Heart right ventricle (tissue), 16 donors: ENCODE measurements at places on chromosomes 2 and 18. TPM values are rescaled to one million over a fixed set of nuclear protein-coding genes. Genes with fewer than 3 reads are reported as not detected.

The IL1R1 gene
- total RNA-seq = 10.7 TPM

DNA sequence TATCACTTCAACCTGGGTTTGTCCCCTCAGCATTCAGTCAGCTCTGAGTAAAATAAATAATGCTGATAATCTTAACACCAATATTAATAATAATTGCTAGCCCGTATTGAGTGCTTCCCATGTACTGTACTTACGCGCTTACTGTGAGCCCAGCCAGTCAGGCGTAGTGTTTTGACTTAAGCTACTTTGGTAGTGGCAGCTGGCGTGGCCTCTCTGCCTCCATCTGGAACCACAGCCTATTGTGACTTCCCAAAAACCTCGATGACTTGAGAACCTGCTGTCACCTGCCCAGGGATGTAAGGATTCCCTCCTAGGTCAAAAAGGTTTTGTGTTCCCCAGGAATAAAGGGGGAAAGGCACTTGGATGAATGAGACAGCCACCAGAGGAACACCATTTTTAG is 53.2 kb downstream of the SUMO1 start:
- no peak for DNase-seq
- no peaks in the 10 kb centered on the region for H3K27me3 ChIP-seq
- H3K4me1 ChIP-seq = no peaks in the 10 kb centered on the region
- no peaks in the 10 kb centered on the region for H3K36me3 ChIP-seq
- no peak overlapping the region for H3K4me3 ChIP-seq

The PLGLB2 gene
- total RNA-seq = not detected

The DNER gene
- 0.37 TPM for total RNA-seq

DNA sequence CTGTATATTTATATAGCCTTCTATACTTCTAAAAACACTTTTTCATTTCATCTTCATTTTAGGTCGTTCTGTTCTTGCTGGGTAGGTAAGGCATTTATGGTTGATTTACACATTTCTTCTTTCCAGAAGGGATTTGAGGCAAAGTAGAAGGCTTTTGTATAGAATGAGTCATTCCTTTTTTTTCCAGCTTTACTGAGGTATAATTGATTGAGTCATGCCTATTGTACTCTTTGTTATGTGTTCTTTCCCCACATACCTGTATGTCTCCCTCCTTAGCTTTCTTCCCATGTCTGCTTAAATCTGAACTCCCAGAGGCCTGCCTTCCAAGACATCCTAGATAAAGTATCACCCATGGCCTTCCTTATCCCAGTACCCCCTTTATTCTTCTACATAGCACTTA is 4.8 kb upstream of the CDC42EP3 start:
- no peak overlapping the region for H3K4me3 ChIP-seq
- H3K27me3 ChIP-seq = no peaks in the 10 kb centered on the region
- H3K36me3 ChIP-seq = no peaks in the 10 kb centered on the region

The CSRNP3 gene
- total RNA-seq = 6.1 TPM

- no peak for DNase-seq
- H3K4me1 ChIP-seq = peaks cover 34% of the 10 kb centered on the region
- no peaks in the 10 kb centered on the region for H3K27me3 ChIP-seq
- H3K36me3 ChIP-seq = peaks cover 5% of the 10 kb centered on the region
- H3K27ac ChIP-seq = no peak overlapping the region
Measured at GRCh38 chr18:46196627-46197243, 92.5 kb downstream of the HAUS1 start.

DNA sequence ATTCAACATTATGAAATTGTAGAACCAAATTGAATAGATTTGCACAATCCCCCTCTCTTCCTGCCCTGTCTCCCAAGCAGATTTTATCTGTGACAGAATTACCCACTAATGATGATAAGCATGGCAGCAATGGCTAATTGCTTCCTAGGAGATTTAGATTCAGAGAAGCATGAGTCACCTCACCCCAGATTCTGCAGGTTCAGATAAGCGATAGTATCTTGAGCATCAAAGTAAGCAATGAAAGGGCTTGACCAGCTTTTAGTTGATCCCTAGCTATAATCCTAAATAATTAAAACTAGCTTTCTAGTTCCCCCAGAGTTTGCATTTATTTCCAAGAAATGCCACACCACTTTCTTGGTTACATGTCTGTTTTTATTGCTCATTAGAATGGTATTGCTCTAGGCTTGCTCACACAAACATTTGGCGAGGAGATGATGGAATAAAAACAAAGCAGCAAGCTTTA is 204.3 kb downstream of the GULP1 start:
- no peaks in the 10 kb centered on the region for H3K27me3 ChIP-seq
- no peaks in the 10 kb centered on the region for H3K36me3 ChIP-seq
- H3K4me3 ChIP-seq = no peak overlapping the region
- no peak overlapping the region for H3K27ac ChIP-seq
- no peak for DNase-seq

The CLEC4F gene
- 0.17 TPM for total RNA-seq

GRCh38 chr2:46644690-46645385 is 165.5 kb downstream of the TMEM247 start:
- H3K27me3 ChIP-seq = no peaks in the 10 kb centered on the region
- DNase-seq = no peak
- H3K36me3 ChIP-seq = peaks cover 10% of the 10 kb centered on the region
- H3K4me3 ChIP-seq = no peak overlapping the region
- no peaks in the 10 kb centered on the region for H3K4me1 ChIP-seq

The GALNT3 gene
- not detected for total RNA-seq

DNA sequence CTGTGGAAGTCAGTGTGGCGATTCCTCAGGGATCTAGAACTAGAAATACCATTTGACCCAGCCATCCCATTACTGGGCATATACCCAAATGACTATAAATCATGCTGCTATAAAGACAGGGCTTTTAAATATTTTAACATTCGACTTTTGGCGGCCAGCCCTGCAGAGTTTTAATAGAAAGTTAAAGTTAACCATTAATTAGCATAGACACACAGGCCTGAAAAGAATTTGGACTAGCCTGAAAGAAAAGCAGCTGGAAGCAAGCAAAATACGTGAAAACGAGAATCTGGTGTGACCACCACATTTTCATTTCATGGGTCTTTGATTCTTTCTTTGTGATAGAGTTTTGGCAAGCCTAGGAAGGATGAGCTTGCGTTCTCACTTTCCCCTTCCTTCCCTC is 184.0 kb downstream of the SCG2 start:
- no peaks in the 10 kb centered on the region for H3K27me3 ChIP-seq
- H3K4me3 ChIP-seq = no peak overlapping the region
- H3K36me3 ChIP-seq = no peaks in the 10 kb centered on the region
- no peak overlapping the region for H3K27ac ChIP-seq
- DNase-seq = no peak
- no peaks in the 10 kb centered on the region for H3K4me1 ChIP-seq

- H3K4me3 ChIP-seq = no peak overlapping the region
- H3K4me1 ChIP-seq = no peaks in the 10 kb centered on the region
- no peak for DNase-seq
- no peak overlapping the region for H3K27ac ChIP-seq
- no peaks in the 10 kb centered on the region for H3K27me3 ChIP-seq
Measured at GRCh38 chr2:15822151-15823044, 118.0 kb upstream of the MYCN start.

DNA sequence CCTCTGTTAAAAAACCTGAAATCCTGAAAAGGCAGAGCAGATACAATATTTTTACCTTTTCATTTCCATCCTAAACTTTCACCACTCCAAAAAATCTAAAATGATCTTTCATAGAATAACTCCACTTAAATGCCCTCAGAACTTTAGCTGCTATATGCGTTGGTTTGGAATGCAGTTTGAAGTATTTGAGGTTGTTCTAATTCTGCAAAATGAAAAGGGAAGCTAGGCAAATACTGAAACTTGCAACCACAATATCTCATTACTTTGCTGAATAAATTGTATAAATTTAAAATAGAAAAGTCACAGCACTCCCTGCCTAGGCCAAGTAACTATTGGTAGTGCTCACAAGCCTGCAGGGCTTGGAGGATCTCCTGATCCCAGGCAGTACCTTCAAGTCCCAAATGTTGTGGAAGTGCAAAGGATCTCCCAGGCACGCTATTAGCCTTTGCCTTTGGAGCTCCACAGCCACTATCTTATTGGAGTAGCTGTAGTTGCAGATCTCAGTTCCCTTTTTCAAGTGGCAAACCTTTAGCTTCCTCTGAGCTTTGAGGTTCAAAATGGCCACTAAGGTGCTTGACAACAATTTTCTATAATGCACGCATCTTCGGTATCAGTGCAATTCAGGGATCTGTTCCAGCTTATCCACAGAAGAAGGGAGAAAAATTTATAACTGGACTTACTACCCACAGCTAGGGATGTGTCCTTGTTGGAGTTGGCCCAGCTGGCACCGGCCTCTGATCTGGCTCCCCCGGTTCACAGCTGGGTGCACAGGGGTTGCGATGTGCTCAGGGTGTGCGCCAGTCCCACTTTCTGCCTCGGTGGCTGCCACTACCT is 43.4 kb upstream of the ANKRD62 start:
- no peaks in the 10 kb centered on the region for H3K36me3 ChIP-seq
- no peak overlapping the region for H3K27ac ChIP-seq
- H3K4me1 ChIP-seq = no peaks in the 10 kb centered on the region
- DNase-seq = no peak

DNA sequence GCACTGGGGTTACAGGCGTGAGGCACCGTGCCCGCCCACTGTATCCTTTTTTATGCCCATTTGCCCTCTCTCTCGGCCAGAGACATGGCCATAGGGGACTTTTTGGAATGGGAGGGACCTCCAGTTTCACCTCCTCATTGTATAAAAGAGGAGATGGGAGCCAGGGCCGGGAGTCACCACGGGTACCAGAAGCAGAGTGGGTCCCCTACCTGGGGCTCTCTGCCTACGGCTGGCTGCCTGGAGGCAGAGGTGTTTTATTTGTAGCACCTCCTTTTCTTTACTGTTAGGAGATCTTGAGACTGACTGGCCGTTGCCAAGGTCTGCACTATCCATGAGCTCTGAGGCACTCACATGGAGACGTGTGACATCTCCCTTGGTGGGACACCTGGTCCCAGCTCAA is 162.8 kb downstream of the LDLRAD4 start:
- no peak for DNase-seq
- peak overlapping the region; percentile 43 for H3K4me3 ChIP-seq
- no peaks in the 10 kb centered on the region for H3K27me3 ChIP-seq
- H3K36me3 ChIP-seq = no peaks in the 10 kb centered on the region
- peaks cover 71% of the 10 kb centered on the region for H3K4me1 ChIP-seq

DNA sequence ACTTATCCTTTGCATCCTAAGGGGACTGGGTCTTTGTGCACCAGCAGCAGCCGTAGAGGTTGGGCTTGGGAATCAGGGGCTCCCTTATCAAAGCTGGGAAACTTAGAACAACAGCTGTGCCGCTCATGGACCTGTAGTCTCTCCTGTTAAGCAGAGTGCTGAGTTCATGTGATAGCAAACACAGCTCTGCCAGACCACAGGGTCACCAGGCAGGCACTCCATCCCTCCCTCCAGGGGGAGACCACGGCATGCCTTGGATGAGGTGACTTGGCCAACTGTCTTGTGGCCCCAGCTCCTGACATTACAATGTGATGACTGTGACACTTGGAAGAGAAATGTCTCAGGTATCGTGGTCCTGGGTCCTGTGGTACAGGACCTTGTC is 60.0 kb downstream of the DGKD start:
- H3K27me3 ChIP-seq = no peaks in the 10 kb centered on the region
- no peaks in the 10 kb centered on the region for H3K36me3 ChIP-seq
- peak overlapping the region; percentile 53 for H3K27ac ChIP-seq
- peaks cover 57% of the 10 kb centered on the region for H3K4me1 ChIP-seq
- DNase-seq = no peak

- H3K27me3 ChIP-seq = no peaks in the 10 kb centered on the region
- peak overlapping the region; percentile 60 for H3K27ac ChIP-seq
- DNase-seq = peak; percentile 30
- H3K4me1 ChIP-seq = peaks cover 3% of the 10 kb centered on the region
- H3K4me3 ChIP-seq = peak overlapping the region; percentile 100
Measured at GRCh38 chr18:46174342-46175041, 70.3 kb downstream of the HAUS1 start.

- no peak for DNase-seq
- no peaks in the 10 kb centered on the region for H3K27me3 ChIP-seq
- H3K4me3 ChIP-seq = no peak overlapping the region
- no peak overlapping the region for H3K27ac ChIP-seq
Measured at GRCh38 chr2:26805241-26805676, 19.4 kb downstream of the CENPA start.

DNA sequence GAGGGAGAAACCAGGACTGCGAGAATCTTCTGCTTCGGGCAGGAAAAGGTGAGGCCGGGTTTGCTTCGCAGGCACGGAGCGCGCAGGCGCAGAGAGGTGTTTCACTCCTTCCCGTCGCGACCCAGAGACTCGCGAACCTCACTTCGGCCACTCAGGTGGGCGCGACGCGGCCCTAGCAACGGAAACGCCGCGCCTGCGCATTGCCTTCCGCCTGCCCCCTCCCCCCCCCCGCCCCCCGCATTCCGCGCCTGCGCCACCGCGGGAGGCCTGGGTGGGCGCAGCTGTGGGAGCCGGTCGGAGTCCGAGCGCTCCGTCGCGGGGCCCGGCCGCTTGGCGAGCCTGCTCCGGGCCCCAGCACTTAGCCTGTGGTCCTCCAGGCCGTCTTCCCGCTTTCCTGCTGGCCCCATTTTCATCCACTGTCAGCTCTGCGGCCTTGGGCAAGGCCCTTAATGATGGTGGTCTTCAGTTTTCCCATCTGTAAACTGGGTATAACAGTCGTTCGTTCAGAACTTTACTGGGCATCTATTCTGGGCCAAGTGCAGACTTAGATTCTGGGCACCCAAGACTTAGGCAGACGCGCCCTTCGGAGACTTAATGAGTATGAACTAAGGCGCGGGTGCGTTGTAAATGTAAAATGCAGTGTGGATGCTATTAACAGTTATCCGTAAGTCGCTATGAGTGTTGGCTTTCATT is 62.1 kb upstream of the ACKR3 start:
- H3K27me3 ChIP-seq = peaks cover 24% of the 10 kb centered on the region
- H3K36me3 ChIP-seq = no peaks in the 10 kb centered on the region
- DNase-seq = peak; percentile 47
